ENCODE measurements at places on chromosomes 5 and 9. TPM values are rescaled to one million over a fixed set of nuclear protein-coding genes. Genes with fewer than 3 reads are reported as not detected.
A peak's percentile ranks its signal among the peaks of the same experiment; 100 is the strongest.

DNA sequence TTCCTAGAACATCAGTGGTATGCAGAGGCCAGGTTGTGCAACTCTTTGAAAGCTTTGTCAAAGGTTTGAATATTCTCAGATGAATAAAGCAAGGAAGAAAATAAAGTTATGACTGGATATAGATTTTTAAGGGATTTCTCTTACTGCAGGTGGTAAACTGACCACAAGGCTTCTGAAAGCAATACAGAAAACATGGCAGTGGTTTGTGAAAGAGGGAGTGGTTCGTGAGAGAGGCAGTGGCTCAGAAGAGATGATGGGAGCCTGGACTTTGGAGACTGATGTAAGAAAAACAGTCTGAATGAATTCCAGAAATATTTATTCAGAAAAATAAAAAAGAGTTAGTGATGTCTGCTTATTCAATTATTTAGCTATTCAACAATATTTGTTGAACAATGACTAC lies 380.4 kb upstream of the CTNND2 start:
- DNase-seq = no peak

GRCh38 chr5:32942225-32942989 lies 231.3 kb downstream of the NPR3 start:
- DNase-seq = peak; percentile 44

GRCh38 chr9:94210616-94211603 lies 48.2 kb upstream of the ZNF169 start:
- DNase-seq = no peak

DNA sequence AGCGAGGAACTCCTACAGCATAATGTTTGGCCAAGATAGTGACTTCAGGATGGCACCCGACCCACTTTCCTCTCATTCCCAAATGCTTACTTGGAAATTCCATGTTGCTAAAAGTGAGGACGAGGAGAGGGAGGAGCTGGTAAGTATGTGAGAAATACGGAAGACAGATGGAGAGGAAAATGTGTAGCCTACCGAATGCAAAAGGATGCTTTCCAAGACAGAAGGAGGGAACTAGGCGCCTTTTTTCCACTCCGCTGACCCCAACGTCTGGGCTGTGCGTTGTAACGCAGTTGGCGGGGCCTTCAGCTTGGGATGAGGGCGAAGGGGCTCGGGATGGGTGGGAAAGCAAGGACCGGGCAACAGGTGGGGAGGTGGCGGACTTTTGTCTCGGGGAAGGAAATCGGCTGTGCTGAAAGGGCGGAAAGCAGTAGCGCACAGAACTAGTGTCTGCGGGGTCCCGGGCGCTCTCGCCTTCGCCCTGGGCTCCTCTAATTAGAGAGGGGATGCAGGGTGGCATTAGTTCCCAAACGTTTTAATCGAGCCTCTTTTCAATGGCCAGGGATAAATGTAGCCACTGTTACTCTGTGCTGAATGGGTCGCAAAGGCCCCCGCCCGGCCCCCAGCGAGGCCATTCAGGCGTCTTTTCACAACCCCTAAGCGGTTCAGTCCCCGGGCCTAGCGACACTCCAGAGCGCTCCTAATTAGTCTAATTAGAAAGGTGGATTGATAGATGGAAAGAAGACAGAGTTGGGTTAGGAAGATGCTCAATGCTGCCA lies 12.6 kb downstream of the FOXD1 start:
- DNase-seq = peak; percentile 79

- DNase-seq = no peak
These were observed 2.2 kb downstream of the FNIP1 start for GRCh38 chr5:131794586-131794985.

DNA sequence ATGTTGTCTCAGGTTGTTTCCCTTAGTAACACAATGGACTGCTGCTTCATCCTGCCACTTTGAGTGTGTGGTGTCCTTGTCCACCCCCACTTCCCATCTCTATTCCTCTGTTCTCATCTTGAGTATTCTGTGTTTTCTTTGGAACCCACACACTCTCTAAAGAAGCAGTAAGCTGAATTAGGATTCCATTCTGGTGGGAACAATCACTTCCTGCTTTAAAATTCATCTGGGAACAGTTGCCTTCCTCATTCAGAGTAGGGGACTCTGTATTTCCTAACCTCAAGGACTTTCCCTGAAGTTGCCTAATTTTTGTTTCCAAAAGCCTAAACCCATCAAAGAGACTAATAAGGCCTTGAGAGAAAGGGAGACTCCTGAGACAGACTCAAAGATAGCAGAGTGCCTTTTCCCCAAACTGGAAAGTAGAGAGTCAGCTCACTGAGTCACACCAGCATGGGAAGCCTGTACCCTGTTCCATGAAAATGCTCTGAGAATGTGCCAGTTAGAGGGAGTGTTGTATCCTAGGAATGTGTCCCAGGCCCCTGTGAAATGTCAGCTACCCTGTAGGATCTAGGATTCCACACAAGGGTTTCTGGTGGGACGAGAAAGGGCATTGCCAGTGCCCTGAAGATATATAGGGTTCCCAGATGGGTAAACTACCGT lies 63.6 kb downstream of the CCDC192 start:
- DNase-seq = no peak

- no peak for DNase-seq
These were observed 5.7 kb downstream of the HBEGF start for GRCh38 chr5:140340605-140341121.

DNA sequence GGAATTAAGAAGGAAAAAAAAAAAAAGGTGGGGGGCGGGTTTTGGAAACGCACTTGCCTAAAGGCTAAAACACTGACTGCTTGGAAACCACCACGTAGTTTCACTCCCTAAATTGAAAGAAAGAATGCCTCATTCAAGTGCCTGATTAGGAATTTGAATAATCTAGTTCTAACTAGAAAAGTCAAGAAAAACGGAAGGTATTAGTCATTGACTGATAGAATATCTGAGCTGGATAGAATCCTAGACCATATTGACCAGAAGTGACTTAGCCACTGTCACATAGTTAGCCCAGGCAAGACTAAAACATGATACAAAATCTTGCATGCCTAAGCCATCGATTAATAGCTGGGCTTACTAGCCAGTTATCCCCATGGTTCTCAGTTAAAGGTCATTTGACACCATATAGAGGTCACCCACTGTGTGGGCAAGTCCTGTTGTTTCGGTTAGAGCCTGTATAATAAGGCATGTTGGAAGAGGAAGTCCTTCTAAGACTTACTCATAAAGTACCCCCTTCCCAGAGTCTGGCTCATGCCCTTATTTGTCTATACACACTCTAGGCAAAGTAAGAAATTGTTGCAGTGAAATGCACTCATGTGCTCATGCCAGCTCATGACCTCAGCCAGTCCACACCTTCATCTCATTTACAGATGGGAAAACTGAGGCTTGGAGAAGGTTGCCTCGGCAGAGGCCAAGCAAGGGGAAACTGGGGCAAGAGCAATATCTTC lies 40.2 kb downstream of the SH3RF2 start:
- DNase-seq = no peak

ADAMTS6 gene
- 14.3 TPM for total RNA-seq

CDH6 gene
- total RNA-seq = 18.0 TPM

PLK2 gene
- total RNA-seq = 22.5 TPM

KIF4B gene
- total RNA-seq = not detected

SPATA6L gene
- 0.99 TPM for total RNA-seq

All from neural progenitor cell (in vitro differentiated cells).